Effector memory CD8-positive, alpha-beta T cell (primary cell): ENCODE measurements at places on chromosomes 6 and 20.
A peak's percentile ranks its signal among the peaks of the same experiment; 100 is the strongest.

GRCh38 chr6:64547594-64548268 is 912.1 kb downstream of the PHF3 start:
- no peak overlapping the region for H3K4me3 ChIP-seq
- DNase-seq: no peak
- H3K4me1 ChIP-seq: no peaks in the 10 kb centered on the region
- H3K27ac ChIP-seq: no peak overlapping the region
- no peaks in the 10 kb centered on the region for H3K27me3 ChIP-seq

- H3K27ac ChIP-seq: no peak overlapping the region
- peaks cover 5% of the 10 kb centered on the region for H3K4me1 ChIP-seq
- DNase-seq: no peak
- H3K27me3 ChIP-seq: no peaks in the 10 kb centered on the region
Observed at GRCh38 chr6:31952140-31952805, 6.4 kb downstream of the CFB start.

GRCh38 chr6:43170417-43170930 is 595 bp upstream of the SRF start:
- H3K4me3 ChIP-seq: peak overlapping the region; percentile 88
- peak overlapping the region; percentile 89 for H3K27ac ChIP-seq
- H3K36me3 ChIP-seq: peaks cover 40% of the 10 kb centered on the region
- H3K27me3 ChIP-seq: no peaks in the 10 kb centered on the region

GRCh38 chr6:160882791-160883279 is 108.7 kb upstream of the MAP3K4 start:
- H3K4me3 ChIP-seq: no peak overlapping the region
- H3K27me3 ChIP-seq: peaks cover 7% of the 10 kb centered on the region
- no peaks in the 10 kb centered on the region for H3K4me1 ChIP-seq
- no peaks in the 10 kb centered on the region for H3K36me3 ChIP-seq

DNA sequence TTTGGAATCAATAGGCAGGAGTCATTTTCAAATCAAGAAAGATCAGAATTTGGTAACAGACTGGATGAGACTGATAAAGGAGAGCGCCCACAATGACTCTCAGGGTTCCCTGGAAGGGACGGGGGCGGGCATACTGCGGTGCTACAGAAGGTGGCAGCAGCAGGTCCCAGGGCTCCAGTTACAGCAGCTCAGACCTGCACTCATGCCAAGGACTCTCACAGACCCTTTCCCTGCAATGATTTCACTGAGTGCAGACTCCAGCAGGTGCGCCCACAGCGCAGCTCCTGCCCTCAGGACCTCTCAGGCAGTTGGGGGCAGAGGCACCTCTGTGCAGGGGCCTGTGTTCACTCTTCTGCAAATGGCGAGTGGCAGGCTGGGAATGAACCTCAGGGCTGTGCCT is 359.8 kb downstream of the ZFAND3 start:
- peaks cover 8% of the 10 kb centered on the region for H3K4me1 ChIP-seq
- H3K27me3 ChIP-seq: no peaks in the 10 kb centered on the region
- no peak overlapping the region for H3K27ac ChIP-seq
- H3K4me3 ChIP-seq: no peak overlapping the region
- DNase-seq: no peak
- peaks cover 15% of the 10 kb centered on the region for H3K36me3 ChIP-seq

- no peaks in the 10 kb centered on the region for H3K27me3 ChIP-seq
- no peaks in the 10 kb centered on the region for H3K36me3 ChIP-seq
- no peak for DNase-seq
- H3K27ac ChIP-seq: no peak overlapping the region
- H3K4me1 ChIP-seq: no peaks in the 10 kb centered on the region
- H3K4me3 ChIP-seq: no peak overlapping the region
Observed at GRCh38 chr6:72140795-72141194, 254.4 kb downstream of the RIMS1 start.

DNA sequence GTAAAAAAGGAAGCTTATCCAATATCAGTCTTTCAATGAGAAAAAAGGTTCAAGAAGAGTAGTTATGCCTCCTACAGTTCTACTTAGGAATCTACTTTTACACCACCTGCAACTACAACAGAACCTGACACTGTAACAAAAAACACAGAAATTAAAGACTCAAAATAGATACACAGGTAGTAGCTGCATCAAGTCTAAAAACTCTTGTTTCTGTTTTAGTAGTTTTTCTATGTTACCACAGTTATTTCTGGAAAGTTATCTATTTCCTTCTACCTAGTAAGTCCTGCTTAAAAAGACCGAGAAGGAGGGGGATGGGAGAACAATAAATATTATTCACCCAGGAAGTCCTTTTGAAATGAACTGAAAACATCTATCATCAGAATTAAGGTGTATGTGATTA is 52.5 kb downstream of the ATG5 start:
- H3K27ac ChIP-seq: no peak overlapping the region
- H3K27me3 ChIP-seq: no peaks in the 10 kb centered on the region
- H3K4me1 ChIP-seq: peaks cover 13% of the 10 kb centered on the region
- peaks cover 4% of the 10 kb centered on the region for H3K36me3 ChIP-seq

- H3K4me3 ChIP-seq: no peak overlapping the region
- H3K4me1 ChIP-seq: no peaks in the 10 kb centered on the region
- no peaks in the 10 kb centered on the region for H3K27me3 ChIP-seq
- no peaks in the 10 kb centered on the region for H3K36me3 ChIP-seq
- H3K27ac ChIP-seq: no peak overlapping the region
Observed at GRCh38 chr6:76697585-76697984, 625.1 kb upstream of the IMPG1 start.

DNA sequence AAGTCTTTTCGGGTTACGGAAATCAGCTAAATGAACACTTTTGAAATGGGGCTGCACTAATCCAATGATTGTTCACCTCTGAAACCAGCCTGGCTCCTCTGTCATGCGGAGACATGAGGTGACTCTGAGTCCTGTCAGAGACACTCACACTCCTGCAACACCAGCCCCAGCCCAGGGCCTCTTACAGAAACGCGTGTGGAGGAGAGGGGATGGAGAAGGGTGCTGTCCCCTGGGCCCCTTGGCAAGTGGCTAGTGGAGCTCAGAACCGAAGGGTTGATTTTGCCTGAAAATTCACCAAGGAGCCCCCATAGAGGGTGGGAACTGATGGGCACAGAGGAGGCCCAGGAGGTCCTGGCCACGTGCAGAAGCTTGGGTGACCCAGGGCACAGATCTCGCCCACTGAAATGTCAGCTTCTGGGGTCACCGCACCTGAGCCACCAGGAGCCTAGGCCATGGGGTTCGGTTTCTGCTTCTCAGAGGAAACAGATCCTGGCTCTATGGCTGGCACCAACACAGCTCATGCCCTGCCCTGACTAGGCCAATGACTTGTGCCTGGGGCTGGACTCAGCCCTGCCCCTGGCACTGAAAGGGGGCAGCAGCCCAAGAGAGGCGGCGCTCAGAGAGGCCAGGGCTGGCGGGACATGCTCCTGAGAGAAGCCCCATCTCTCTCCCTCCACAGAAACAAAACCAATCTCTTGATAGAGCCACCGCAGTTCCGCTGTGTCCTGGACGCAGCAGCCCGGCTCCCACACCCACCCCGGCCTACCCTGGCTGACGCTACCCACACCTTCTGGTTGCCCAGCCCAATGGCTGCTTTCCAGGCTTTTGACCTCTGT is 144.7 kb downstream of the ERMARD start:
- H3K27me3 ChIP-seq: peaks cover 15% of the 10 kb centered on the region
- H3K27ac ChIP-seq: no peak overlapping the region
- H3K4me1 ChIP-seq: no peaks in the 10 kb centered on the region
- no peak overlapping the region for H3K4me3 ChIP-seq
- DNase-seq: no peak

- no peaks in the 10 kb centered on the region for H3K36me3 ChIP-seq
- H3K27me3 ChIP-seq: peaks cover 84% of the 10 kb centered on the region
- no peak overlapping the region for H3K27ac ChIP-seq
- no peak overlapping the region for H3K4me3 ChIP-seq
- H3K4me1 ChIP-seq: no peaks in the 10 kb centered on the region
Observed at GRCh38 chr20:1484438-1485116, 6.6 kb downstream of the SIRPB2 start.

- no peaks in the 10 kb centered on the region for H3K27me3 ChIP-seq
Observed at GRCh38 chr20:11379257-11380011, 538.3 kb upstream of the BTBD3 start.

DNA sequence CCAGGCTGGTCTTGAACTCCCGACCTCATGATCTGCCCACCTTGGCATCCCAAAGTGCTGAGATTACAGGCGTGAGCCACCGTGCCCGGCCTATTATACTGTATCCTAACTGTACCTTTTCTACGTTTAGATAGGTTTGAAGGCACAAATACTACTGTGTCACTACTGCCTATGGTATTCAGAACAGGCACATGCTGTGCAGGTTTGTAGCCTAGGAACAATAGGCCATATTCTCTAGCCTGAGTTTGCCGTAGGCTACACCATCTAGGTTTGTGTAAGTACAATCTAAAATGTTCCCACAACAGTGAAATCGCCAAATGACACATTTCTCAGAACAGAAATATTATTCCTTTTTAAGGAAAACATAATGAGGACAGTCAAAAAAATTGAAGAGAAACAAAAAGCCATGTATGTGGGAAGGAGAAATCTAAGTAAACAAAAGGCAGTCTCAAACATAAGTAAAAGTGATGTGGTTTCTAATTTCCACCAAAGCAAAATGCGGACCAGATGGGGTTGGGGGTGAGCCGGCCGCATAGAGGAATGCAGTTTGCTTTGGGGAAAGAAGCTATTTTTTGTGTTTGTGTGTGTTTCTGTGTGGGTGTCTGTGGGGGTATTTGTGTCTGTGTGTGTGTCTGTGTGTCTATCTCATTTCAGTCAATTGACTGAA is 192.6 kb upstream of the SALL4 start:
- H3K27ac ChIP-seq: no peak overlapping the region
- no peak overlapping the region for H3K4me3 ChIP-seq
- DNase-seq: no peak
- H3K27me3 ChIP-seq: no peaks in the 10 kb centered on the region
- H3K36me3 ChIP-seq: no peaks in the 10 kb centered on the region

DNA sequence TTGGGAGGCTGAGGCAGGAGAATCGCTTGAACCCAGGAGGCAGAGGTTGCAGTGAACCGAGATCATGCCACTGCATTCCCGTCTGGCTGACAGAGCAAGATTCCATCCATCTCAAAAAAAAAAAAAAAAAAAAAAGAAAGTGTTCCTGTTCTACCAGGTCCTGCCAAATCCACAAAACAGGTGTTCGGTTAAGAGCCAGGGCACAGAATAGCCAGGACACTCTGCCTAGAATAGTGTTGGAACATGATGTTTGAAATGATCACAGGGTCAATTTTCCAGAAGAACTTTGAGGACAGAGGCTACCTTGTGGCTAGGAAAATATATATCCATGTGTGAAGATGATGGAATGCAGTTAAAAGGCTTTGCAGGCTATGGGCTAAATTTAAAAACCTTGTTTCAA is 63.6 kb upstream of the TRAF3IP2 start:
- H3K36me3 ChIP-seq: peaks cover 97% of the 10 kb centered on the region

DNA sequence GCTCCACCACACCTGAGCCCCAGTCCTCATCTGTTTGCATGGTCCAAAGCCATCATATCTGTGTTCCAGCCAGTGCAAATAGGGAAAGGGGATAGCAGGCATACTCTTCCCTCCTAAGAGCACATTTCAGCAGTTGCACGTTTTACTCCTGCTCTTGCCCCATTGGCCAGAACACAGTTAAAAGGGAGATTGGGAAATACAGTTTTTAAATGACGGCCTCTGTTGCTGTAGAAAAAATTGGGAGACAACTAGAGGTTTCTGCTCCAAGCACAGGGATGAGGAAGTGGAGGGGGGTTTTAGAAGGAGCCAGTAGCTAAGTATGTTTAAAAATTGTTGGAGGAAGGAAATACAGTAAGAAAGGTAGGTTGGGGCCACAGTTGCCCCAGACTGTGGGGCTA is 14.6 kb upstream of the STK35 start:
- no peaks in the 10 kb centered on the region for H3K36me3 ChIP-seq
- H3K4me3 ChIP-seq: no peak overlapping the region
- no peak for DNase-seq
- peaks cover 67% of the 10 kb centered on the region for H3K27me3 ChIP-seq
- no peak overlapping the region for H3K27ac ChIP-seq

GRCh38 chr6:81263531-81264168 is 488.8 kb downstream of the TENT5A start:
- H3K27me3 ChIP-seq: no peaks in the 10 kb centered on the region
- H3K36me3 ChIP-seq: no peaks in the 10 kb centered on the region
- DNase-seq: no peak
- no peaks in the 10 kb centered on the region for H3K4me1 ChIP-seq
- no peak overlapping the region for H3K4me3 ChIP-seq
- H3K27ac ChIP-seq: no peak overlapping the region

DNA sequence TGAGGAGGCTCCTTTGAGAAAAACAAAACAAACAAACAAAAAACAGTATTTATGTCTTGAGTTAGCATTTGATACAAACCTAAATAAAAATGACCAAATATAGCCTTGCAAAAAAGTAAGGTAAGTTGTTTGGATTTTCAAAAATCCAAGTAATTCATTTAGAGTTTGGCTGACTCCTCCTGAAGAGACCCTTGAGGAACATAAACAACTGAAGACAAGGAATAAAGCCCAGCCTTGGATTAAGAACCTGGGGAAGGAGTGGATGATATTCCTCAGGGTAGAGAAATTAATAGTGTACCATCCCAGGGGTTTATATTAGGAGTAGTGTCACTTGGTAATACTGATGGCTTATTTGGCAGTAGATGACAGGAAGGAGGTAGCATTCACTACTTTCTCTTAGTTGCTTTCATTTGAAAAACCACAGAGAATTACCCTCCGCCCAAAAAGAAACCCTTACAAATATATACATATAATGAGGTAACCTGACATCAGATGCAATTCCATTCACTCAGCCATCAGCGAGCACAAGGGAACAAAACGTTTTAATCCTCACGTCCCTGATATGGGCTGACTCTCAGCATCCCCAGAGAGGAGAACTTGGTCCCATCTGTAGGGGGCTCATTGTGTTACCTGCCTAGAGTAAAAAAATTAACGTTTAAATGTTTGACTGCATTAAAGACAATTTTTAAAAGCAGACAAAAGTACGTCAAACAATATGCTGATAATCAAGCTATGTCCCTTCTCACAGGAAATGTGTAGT is 57.0 kb downstream of the SOBP start:
- DNase-seq: no peak
- H3K4me1 ChIP-seq: no peaks in the 10 kb centered on the region
- no peak overlapping the region for H3K27ac ChIP-seq
- peaks cover 51% of the 10 kb centered on the region for H3K27me3 ChIP-seq
- no peak overlapping the region for H3K4me3 ChIP-seq

GRCh38 chr6:144485531-144485930 is 200.4 kb downstream of the UTRN start:
- peaks cover 77% of the 10 kb centered on the region for H3K36me3 ChIP-seq
- no peak overlapping the region for H3K4me3 ChIP-seq
- no peak for DNase-seq
- H3K27me3 ChIP-seq: no peaks in the 10 kb centered on the region
- H3K27ac ChIP-seq: no peak overlapping the region
